ENCODE measurements at places on chromosomes 1 and 21.

DNA sequence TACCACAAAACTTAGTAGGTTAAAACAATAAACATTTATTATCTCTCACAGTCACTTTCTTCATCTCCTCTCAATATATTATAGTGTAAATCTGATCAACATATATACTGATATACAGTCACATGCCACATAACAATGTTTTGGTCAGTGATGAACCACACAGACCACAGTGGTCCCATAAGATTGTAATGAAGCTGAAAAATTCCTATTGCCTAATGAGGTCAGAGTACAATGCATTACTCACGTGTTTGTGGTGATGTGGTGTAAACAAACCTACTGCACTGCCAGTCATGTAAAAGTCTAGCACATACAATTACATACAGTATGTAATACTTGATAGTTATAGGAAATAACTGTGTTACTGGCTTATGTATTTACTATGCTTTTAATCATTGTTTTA is 30.1 kb downstream of the OLFML3 start:
- DNase-seq = no peak

- no peak for DNase-seq
Observed at GRCh38 chr1:230204842-230205241, 137.8 kb downstream of the GALNT2 start.

GRCh38 chr1:28718586-28719331 is 18.0 kb upstream of the YTHDF2 start:
- DNase-seq = no peak

DNA sequence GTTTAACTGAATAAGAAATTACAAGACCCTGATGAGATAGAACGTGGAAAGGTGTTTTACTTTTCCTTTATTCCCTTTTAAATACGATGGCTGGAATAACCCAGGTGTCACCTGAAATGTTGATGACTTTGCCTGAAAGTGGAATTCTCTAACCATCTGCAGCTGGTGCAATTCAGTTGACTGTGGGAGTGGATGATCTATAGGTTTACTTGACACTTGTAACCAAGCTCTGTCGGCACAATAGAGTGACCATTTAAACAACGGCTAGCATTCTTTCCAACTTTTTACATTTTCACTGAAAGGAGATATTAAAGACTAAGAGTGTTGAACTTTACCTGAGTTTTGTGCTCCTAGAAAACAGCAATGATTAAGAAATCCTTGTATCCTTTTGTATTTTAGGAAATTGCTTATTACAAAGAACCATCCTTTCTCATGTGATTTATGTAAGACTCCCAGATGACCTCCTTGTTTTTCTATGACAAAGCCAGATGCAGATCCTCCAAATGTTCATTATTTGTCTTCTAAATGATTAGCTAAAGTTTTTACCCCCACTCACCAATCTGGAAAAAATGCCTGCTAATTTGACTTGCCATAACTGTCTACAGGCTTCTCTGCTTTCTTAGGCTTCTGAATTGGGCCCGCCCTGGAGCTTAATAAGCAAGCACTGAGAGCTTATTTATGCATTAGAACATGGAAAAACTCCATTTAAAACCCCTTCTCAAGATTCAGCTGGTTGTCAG is 129.5 kb upstream of the LRRC7 start:
- DNase-seq = no peak

DNA sequence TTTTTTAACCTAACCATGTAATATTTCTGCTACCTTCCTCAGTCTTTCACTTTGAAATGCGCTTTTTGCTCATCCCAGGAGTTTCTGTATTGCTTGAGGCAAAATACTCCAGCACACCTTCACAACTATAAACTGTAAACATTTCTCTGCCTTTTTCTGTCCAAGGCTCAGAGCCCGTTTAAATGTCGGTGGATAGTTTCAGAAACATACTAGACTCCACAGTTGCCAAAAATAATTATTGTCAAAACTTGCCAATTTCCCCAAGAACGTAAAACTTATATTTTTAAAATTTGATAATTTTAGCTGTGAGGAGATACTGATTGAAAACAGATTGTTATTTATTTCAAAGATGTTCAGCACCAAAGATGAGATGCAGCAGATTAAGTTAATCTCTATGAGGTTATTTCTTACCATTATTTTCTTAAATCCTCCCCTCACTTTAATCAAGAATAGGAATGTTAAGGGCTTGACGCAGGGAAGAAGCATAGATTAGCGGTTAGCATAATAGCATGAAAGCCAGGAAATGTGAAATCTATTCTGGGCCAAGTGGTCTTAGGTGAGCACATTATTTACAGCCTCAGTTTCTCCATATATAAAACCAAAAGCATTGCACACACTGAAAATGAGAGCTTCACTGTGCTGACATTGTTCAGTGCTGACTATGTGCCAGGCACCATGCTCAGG is 91.5 kb upstream of the ESRRG start:
- DNase-seq = no peak

DNA sequence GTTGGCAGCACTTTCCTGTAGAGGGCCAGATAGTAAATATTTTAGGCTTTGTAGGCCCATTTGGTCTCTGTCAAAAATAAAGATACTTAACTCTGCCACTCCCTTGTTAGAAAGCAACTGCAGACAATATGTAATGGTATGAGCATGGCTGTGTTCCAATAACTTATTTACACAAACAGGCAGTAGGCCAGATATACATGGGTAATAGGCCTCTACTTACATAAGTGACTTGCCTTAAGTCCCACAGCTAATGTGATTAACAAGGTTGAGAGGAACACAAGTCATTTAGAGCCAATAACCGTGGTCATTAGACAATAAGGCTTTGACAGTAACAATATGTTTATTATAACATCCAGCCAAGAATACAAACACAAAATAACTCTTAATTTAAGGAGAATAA is 17.4 kb downstream of the CCT8 start:
- DNase-seq = no peak

- no peak for DNase-seq
Observed at GRCh38 chr1:24779689-24780464, 34.6 kb downstream of the CLIC4 start.

DNA sequence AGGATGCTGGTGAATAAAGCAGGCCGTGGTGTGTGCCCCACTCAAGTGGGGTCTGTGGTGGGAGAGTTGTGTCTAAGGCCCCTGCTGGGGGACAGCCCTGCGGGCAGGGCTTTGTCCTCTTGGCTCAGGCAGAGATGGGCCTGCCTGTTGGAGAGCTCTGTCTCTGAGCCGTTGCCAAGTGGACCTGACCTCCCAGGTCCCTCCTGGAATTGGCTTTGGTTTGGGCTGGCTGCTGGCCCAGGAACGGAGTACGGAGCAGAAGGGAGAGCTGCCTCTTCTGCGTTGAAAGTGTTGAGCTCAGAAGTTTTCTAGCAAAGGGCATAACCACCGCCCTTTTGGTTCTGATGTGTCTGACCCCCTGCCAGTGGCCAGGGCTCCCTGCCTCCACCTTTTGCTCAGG is 153.9 kb downstream of the PEX14 start:
- no peak for DNase-seq

- no peak for DNase-seq
Observed at GRCh38 chr1:115753830-115754229, 14.7 kb downstream of the CASQ2 start.

DNA sequence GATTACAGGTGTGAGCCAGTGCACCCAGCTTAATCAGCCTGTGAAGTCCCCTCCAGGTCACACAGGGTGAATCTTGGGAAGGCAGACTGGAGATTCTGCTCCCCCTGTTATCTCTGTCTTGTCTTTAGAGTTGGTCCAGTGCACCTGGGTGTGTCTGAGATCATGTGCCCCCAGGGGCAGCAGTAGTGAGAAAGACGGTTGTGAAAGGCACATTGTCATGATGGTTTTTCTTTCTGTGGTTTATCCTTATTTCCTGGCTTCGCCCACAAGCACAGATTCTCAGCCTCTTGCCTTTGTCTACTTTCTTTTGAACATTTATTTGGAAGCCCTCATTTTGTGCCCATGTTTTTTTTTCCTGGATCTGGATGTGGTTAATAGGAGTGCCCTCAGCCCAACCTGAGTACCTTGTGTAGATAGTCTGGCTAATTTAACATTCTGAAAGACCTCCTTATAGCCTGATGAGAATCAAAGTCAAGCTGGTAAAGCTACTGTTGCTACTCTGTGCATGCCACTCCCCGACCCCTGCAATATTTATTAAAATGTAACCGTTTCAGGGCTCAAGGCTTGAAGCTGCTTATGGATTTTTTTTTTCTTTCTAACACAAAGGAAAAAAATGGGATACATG is 23.7 kb downstream of the UCK2 start:
- no peak for DNase-seq

DNA sequence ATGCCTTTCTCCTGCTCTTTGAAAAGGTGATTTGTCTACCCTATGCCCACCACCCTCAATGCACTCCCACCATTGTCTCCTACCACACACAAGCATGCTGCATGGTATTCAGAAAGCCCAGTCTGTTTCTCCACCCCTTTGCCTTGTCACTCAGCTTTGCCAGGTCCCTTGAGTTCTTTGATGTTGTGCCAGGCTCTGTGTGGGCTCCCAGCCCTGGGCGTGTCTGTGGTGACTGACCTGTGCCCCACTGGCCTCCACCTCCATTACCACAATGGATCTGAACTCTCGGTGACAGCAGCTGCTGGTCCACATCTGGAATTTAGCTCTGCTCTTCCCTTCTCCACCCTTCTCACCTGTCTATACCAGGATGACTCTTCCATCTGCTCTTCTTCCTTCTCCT is 34.9 kb downstream of the ATP2B4 start:
- DNase-seq = no peak

DNA sequence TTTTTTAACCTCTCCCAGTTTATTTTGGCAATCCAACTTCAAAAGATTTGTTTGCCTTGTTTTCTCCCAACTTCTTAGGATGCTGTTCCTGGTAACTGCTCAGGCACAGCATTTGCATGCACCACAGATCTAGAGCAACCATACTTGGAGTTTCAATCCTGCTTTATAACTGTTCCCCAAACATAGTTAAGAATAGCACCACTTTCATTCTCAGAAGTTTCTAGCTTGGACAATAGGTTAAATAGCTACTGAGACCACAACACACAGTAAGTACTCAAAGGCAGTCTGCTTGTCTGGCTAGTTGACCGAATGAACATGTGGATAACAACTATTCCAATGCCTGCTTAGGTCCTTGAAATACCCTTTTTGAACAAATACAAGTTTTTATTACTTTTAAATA is 76.8 kb downstream of the FOXJ3 start:
- DNase-seq = no peak

- DNase-seq = no peak
Observed at GRCh38 chr1:89512996-89513720, 11.5 kb upstream of the LRRC8B start.

GRCh38 chr1:160579216-160579701 is at the start of gene CD84:
Gene CD84, minus strand, starts transcription at chr1:160579496. Its CDS starts 59 bp downstream, at chr1:160579437.
- DNase-seq = no peak

DNA sequence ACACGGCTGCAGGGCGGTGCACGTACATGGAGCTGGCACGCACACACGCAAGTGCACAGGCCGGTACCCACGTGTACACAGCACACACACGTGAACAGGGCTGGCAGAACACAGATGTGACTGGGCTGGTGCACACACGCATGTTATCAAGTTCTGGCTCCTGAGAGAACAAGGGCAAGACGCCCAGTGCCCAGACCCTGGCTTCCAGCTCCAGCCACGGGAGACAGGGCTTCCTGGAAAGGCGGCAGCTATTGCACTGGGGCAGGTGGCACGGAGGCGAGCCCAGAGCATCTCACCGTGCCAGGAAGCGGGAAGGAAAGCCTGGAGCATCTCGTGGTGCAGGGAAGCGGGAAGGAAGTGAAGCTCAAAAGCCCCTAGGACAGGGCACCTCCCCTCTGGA is 5.9 kb downstream of the SDF4 start:
- DNase-seq = no peak

DNA sequence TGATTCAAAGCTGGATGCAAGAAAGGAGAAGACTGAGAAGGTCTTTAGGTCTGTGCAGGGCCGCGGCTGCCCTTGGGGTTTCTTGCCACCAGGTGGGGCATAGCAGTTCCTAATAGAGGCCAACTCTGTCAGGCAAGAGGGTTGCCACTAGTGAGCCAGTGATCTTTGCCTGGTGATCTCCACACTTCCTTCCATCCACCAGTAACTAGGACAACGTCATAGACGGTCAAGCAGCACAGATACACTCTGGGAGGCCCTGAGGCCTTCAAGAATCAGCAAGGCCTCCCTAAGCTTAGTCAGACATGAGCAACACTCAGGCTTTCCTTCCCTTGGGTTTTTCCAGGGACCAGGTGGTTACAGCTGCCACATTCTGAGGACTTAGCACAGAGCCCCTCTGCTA is 32.9 kb upstream of the ATP2B4 start:
- no peak for DNase-seq
